ENCODE measurements at places on chromosomes 7 and 10. TPM values are rescaled to one million over a fixed set of nuclear protein-coding genes. Genes with fewer than 3 reads are reported as not detected.

OGDHL gene
- 16.6 TPM for total RNA-seq

PTPRZ1 gene
- total RNA-seq: 135 TPM

- DNase-seq: no peak
These were observed 18.4 kb upstream of the COL1A2 start for GRCh38 chr7:94376281-94376680.

KCNIP2 gene
- total RNA-seq: 4.7 TPM

GRCh38 chr7:35846816-35847412 is 46.1 kb downstream of the SEPTIN7 start:
- no peak for DNase-seq

DNA sequence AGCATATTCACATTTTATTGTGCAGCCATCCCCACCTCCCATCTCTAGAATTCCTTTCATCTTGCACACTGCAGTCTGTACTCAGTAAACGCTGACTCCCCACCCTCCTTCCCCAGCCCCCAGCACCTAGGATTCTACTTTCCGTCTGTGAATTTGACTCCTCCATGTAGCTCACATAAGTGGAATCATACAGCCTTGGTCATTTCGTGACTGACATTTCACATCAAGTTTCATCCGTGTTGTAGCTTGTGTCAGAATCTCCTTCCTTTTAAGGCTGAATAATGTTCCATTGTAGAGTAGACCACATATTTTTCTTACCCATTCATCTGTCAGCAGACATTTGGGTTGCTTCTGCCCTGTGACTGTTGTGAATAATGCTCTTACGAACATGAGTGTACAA is 26.2 kb upstream of the TCERG1L start:
- no peak for DNase-seq

DNA sequence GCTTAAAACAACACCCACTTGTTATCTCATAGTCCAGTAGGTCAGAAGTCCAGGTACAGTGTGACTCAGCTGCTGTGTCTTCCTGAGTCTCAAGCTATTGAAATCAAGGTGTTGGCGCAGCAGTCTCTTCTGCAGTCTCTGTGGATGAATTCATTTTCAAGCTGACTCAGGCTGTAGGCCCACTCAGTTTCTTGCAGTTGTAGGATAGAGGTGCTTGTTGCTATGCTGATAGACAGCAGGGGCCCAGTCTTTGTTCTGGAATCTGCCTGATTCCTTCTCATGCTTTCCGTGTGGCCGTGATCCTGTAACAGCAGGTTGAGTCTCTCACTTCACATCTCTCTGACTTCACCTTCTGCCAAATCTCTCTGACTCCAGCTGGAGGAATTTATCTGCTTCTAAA is 400.4 kb upstream of the POM121L12 start:
- no peak for DNase-seq

NUDT1 gene
- 85.2 TPM for total RNA-seq

DNA sequence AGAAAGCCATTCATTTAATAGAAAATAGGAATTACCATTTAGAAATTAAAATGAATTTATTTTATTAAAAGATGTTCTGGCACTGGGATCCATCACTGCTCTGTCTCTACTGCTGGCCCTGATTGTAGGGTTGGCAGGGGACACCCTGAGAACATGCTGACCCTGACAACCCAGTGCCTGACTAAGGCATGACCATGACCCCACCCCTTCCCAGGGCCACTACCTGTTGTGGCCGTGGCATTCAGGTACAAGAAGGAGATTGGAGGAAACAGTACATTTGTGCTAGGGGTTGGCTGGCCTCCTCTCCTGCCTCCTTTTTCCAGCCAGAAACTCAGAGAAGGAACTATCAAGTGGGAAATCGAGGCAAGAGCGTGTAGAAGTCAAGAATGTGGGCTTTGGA is 197.0 kb upstream of the ZMIZ1 start:
- no peak for DNase-seq

GRCh38 chr7:124718032-124718766 is 47.4 kb downstream of the GPR37 start:
- no peak for DNase-seq

DNA sequence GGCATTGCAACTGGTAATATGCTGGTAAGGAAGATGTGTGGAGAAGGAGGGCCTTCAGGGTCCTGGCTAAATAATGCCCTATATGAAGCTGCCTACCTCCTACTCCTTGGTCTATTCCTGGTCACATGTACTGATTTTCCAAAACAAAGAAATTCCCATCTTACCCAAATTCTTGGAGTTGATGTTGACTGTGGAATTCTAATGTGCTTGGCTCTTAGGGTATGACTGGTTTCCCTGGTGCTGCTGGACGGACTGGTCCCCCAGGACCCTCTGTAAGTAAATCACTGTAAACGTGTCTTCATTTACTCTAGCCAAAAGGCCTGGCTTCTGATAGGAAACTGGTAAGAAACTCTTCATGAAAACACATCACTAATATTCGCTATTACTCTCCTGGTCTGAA is 27.0 kb downstream of the COL1A2 start:
- no peak for DNase-seq

- no peak for DNase-seq
These were observed 36.4 kb upstream of the FERD3L start for GRCh38 chr7:19181634-19182033.

GRCh38 chr7:11923376-11923930 is 91.5 kb upstream of the THSD7A start:
- DNase-seq: no peak

DNA sequence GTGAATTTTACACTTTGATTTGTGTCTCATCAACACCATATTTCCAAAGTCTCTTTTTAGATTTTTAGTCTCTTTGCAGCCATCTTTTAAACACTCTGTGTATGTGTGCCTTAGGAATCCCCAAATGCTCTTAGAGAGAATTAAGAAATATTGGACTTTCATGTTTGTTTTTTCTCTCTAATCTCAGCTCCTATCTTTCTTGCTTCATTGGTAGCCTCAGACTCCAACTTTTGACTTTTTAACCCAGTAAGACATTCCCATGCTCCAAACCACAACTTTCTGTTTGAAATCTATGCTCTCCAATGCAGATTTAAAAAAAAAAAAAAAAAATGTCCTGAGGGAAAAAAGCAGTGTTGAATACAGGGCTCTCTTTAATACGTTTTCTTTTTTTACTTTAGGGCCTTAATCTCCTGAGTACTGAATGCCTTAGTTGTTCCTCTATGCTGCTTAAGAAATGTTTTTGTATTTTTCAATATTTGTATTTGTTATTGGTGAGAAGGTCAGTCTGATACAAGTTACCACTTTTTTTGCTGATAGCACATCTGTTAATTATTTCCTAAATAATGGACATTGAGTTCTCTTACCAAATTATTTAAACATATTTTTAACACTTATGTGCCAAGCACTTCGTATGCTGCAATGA is 489.9 kb downstream of the NXPH1 start:
- no peak for DNase-seq

DNA sequence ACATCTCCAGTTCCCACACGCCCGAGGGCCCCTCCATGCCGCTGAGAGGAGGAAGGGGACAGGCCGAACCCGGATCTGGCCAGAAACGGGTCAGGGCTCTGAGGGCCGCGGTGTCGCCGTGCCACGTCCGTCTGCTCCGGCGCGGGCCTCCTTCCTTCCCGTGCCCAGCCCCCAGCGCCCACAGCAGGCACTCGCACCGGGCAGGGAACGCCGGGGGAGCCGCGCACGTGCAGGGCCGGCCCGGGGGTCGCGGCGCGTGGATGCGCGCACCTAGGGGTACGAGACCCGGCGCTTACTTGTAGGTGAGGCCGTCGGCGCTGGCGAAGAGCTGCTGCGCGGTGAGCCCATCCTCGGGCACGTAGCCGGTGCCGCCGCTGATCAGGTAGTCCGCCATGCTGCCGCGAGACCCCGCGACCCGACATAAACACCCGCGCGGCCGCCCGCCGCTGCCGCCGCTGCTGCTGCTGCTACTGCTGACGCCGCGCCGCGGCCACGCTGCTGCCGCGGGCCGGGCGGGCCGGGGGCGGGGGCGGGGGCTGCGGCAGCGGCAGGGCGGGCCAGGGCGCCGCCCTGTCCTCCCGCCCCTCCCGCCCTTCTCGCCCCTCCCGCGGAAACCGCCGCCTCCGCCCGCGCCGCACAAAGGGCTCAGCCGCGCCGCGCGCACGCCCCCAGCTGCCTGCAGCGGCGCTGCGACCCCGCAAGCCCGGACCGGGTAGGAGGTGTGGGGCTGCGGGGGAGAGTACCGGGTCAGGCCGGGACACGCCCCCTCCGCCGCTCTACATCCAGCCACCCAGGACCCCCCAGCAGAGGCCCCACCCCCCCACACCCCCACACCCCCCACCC is 4.1 kb downstream of the IMPDH1 start:
- DNase-seq: no peak

DNA sequence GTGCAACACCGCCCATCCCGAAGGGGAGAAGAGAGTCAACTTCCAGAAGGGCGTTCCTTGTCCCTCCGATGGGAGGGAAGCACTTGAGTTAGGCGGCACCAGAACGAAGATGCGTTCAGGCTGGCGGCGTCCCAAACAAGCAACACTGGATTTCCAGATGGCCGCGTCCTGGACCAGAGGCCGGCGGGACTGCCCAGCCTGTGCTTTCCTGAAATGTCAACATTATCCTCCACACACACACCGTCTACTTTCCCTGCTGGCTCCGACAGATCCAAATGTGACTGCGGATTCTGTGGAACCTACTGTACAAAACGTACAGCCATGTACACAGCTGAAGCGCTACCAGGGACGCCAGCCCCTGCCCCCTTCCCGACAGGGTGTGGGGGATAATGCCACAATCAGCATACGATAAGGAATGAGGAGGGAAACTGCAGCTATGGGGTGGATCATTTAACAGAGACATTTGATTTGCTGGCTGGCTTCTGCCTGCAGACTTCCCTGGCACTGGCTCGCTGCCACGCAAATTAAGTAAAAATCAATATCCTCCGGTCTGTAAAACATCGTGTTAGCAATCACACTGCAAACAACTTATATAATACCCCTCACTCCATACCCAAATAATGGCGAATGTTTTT is 82.1 kb downstream of the ZRANB1 start:
- DNase-seq: no peak

CTAGE4 gene
- 9.8 TPM for total RNA-seq

GRCh38 chr10:29120216-29120615 is 168.7 kb upstream of the LYZL1 start:
- no peak for DNase-seq

All from H1 (cell line).